H4 (cell line): ENCODE measurements at places on chromosomes 13 and 19.
A peak's percentile ranks its signal among the peaks of the same experiment; 100 is the strongest.

DNA sequence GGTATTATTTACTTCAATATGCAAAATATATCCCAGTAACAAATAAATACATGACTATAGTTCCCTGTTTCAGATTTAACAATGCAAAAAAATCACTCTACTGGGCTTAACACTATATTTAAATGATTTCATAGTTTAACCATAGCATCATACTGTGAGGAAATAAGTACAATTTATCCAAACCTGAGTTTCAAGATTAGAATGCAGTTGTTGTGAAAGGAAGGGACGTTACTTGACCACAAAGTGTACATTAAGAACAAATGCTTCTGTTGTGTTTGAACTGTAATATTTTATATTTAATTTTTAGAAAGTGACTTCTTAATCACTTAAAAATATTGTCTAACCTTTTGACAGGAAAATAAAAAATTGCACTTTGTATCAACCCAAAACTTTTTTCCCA lies 1747.9 kb upstream of the SPRY2 start:
- no peak for DNase-seq

DNA sequence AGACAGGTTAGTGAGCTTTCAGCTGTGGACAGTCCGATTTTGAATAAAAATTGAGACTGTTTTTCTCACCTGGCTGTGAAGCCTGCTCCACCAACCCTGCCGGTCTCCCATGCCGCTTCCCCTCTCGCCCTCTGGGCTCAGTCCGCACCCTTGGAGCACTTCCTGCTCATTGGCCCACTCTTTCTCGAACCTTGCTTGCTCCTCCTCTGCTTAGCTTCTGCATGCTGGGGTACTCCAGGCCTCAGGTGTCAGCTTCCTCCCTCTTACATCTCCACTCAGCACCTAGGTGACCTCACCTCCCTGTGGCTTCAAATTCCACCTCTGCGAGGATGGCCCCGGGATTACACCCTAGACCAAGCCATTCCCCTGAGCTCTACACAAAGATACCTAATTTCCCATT lies 39.6 kb downstream of the C13orf42 start:
- no peak for DNase-seq

GRCh38 chr19:55554302-55554701 lies 9.0 kb upstream of the SBK3 start:
- no peak for DNase-seq

DNA sequence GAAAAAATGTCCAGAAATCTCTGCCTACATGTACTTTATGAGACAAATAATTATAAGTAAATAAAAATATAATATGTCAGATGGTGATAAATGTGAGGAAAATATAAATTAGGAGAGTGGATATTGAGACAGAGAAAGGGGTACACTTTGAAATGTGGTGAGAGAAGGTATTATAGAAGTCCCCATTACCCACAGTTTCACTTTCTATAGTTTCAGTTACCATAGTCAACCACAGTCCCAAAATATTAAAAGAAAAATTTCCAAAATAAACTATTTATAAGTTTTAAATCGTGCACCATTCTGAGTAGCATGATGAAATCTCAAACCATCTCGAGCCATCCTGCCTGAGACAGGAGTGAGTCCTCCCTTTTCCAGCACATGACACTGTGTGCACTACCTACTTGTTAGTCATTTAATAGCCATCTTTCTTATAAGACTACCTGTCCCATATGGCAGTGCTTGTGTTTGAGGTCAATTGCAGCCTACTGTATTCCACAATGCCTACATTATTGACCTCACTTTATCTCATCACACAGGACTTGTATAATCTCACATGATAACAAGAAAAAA lies 653.7 kb downstream of the DACH1 start:
- DNase-seq: no peak

GRCh38 chr13:80862456-80862855 lies 521.5 kb upstream of the SPRY2 start:
- no peak for DNase-seq

- no peak for DNase-seq
Measured at GRCh38 chr19:54179262-54179852, 6.4 kb upstream of the TMC4 start.

- DNase-seq: no peak
Measured at GRCh38 chr19:33282036-33282671, 20.2 kb downstream of the CEBPA start.

DNA sequence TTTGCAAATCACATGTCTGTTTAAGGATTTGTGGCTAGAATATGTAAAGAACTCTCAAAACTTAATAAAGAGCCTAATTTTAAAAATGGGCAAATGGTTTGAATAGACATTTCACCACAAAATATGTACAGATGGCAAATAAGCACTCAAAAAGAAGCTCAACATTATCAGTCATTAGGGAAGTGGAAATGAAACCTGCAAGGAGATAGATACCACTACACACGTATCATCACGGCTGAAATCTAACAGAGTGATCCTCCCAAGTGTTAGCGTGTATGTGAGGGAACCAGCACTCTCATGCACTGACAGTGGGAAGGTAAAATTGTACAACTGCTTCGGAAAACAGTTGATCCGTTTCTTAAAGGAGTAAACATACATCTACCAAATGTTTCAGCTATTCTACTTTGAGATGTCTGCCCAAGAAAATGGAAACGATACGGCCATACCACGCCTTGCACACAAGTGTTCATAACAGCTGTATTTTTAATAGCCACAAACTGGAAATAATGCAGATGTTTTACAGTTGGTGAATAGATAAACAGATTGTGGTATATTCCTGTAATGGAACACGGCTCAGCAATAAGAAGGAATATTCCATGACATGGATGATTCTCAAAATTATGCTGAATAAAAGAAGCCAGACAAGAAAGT lies 14.5 kb downstream of the ARHGEF7 start:
- no peak for DNase-seq

GRCh38 chr13:39035204-39035603 lies 2.7 kb downstream of the PROSER1 start:
- DNase-seq: no peak

DNA sequence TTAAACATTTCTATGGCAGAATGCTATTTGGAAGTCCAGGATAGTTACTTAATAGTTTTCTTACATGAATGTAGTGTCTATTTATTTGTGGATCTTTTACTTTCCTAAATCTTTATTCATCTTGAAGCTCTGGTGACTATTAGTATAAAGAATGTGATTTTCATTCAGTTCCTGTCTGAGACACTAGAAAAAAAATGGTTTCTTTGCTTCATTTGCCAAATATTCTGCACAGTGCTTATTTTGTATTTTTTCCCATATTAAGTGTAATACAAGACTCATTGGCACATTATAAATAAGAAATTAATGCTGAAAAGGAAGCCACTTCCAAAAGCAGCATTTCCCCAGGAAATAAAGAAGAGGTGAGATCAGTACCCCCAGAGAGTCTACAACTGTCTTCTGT lies 109.8 kb downstream of the POSTN start:
- DNase-seq: no peak

GRCh38 chr13:110475550-110476219 lies 85.8 kb downstream of the RAB20 start:
- no peak for DNase-seq

DNA sequence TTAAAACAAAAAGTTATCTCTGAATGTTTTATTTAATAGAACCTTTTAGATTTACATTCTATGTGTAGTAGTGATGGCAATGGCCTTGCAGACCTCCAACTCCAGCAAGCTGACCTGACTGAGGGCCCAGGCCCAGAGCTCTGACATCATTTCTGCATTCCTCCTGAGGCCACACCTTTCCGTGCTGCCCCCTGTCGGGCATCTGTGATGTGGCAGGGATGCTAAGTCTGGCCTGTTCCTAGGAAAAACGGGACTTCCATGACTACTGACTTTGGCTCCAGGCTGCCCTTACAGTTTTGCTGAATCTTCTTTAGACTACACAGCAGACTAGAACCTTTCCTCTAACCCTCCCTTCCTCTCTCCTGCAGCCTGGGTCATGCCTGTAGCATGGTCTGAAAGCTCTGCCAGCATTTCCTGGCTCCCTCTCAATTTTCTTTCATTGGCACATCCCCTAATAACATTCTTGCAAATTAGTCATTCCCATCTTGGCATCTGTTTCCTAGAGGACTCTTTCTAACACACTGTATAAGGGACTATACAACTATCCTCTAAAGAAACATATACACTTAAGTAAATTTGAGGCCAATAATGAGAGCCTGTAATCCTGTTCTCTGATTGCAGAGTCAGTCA lies 249.1 kb downstream of the GPC5 start:
- peak; percentile 10 for DNase-seq

GRCh38 chr13:98416408-98416807 lies 160.5 kb downstream of the STK24 start:
- no peak for DNase-seq

DNA sequence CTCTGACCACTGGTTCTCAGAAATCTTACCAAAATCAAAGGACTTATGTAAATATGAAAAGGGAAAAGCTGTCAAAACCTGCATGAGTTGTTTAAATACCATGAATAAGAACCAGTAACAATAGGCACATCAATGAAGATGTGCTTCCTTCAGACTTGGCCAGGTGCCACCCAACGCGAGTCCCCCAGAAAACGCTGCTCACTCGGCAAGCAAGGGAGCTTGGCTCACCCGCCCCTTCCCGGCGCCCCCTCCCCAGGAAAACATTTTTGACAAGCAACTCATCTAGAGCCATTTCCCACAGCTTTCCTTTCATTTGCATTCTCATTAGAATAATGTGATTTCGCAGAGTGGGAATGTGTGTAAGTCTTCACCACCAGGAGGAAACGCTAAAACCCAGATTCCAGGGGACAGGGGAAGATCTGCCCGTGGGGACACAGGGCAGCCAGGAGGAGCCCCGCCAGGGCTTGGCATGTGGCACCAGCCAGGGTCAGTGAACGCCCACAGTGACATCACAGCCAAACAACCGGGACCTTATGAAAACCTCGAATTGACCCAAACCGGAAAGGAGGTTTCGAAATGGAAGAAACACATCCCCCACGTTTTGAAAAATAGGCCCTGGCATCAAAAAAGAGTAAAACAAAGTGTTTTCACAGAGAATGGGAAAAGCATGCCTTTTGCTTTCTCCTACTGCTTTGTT lies 366.2 kb upstream of the TSHZ3 start:
- peak; percentile 43 for DNase-seq

GRCh38 chr13:20124303-20124702 lies 36.5 kb downstream of the GJA3 start:
- no peak for DNase-seq

GRCh38 chr13:29160862-29161261 lies 340.7 kb downstream of the MTUS2 start:
- no peak for DNase-seq

- DNase-seq: no peak
Measured at GRCh38 chr13:27354379-27354778, 70.0 kb upstream of the GTF3A start.

DNA sequence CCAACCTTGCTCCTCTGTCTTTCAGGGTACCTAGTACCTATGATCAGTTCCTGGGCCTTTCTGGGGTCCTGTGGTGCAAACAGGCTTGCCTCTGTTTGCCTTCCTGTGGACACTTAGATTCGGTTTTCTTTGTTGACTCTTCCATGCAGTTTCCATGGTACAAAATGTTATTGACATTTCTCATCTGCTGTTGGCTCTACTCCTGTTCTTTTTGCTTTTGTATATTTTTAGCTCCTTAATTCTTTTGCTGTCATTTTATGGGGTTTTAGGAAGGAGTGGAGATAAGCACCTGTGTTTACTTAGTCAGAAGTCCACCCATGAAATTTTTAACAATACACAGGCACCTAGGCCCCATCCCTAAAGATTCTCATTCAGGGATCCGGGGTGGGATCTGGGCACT lies 20.5 kb upstream of the CNMD start:
- no peak for DNase-seq

DNA sequence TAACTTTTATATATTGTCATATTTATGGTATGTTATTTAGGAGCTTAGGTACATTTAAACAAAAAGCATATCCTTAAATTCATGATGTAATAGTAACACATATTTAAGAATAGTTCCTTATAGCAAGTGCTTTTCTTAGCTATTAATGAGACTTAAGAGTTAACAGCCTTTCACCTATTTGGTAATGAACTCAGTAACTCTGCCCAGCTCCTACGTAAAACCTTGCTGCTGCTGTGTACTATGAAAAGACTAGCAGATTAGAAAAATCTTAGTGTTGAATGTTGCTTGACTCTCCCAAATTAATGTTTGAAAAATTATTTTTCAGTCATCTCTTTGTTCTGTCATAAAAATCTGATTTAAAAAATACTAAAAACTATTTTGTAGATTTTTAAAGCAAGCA lies 6.9 kb downstream of the GPR180 start:
- no peak for DNase-seq

DNA sequence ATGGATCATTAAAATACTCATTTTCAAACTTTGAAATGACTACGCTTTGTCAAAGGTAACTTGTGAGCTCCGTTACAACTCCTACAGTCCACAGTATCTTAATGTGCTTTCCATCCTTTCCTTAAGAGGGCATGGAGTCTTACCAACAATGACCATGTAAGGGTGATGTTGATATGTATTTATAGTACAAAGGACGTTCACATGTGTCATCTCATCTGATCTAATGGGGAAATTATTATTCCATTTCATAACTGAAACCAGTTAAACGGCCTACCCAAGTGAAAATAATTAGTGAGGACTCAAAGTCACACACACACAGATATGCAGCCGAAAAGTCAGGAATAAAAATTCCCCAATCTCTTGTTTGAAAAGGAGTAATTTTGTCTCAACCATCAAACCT lies 9.6 kb downstream of the USP12 start:
- no peak for DNase-seq

DNA sequence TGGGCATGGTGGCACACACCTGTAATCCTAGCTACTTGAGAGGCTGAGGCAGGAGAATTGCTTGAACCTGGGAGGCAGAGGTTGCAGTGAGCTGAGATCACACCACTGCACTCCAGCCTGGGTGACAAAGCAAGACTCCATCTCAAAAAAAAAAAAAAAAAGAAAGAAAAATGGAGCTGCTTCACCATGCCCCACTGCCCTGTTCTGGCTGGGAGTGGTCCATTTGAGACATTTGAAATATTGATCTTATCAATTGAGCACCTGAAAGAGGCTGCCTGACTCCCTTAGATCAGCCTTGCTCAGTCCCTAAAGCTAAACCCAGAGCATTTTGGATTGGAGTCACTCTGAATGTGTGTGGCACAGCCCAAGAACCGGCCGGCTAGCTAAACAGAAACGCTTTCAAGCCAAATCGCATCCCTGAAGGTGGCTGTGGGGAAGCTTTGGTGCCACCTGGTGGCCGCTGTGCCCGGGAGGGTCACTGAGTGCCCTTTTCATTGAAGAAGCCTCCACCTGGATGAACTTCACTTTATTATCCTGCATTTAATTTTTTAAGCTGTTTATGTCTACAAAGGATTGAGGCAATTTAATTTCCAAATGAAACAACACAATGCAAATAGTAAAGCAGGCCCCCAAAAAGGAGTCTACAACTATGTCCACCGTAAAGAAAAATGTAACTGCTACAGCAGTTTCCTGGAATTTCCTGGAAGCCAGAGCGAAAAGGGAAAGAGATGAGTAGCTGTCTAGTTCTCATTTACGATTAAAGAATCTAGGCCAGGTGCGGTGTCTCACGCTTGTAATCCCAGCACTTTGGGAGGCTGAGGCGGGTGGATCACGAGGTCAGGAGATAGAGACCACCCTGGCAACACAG lies 53.1 kb upstream of the SERPINE3 start:
- DNase-seq: peak; percentile 33
